Activated CD4-positive, alpha-beta T cell treated with anti-CD3 and anti-CD28 coated beads, Interleukin-2, amount 10 ng/mL, durations not matched to agents 7 days and 5 days (primary cell): ENCODE measurements at places on chromosomes 3 and 15. TPM values are rescaled to one million over a fixed set of nuclear protein-coding genes. Genes with fewer than 3 reads are reported as not detected.

The GPR87 gene
- 0.40 TPM for total RNA-seq

DNA sequence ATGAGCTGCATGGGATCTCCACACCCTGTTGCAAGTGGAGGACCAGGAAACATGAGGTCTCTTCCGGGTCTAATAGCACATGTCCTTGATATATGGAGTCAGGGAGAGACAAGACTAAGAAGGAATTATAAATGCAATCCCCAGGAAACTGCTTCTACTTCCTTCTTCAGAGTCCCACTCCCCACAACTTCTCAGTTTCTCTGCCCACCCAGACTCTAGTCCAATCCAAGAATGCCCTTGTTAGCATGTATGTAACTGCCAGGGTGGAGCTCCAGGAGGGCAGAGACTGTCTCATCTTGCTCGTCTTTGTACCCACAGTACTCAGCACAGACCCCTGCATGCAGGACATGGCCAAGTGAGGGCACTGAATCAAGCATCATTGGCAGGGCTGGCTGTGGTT is 8.3 kb downstream of the DAPK2 start:
- no peaks in the 10 kb centered on the region for H3K4me1 ChIP-seq
- H3K27ac ChIP-seq = no peak overlapping the region
- H3K4me3 ChIP-seq = no peak overlapping the region

GRCh38 chr15:40407330-40407990 is 1.9 kb downstream of the IVD start:
- H3K36me3 ChIP-seq = peaks cover 23% of the 10 kb centered on the region
- no peaks in the 10 kb centered on the region for H3K27me3 ChIP-seq
- H3K27ac ChIP-seq = peak overlapping the region; percentile 65
- peaks cover 55% of the 10 kb centered on the region for H3K4me1 ChIP-seq

- peaks cover 32% of the 10 kb centered on the region for H3K4me1 ChIP-seq
- DNase-seq = no peak
- H3K27ac ChIP-seq = peak overlapping the region; percentile 100
- peak overlapping the region; percentile 97 for H3K4me3 ChIP-seq
- no peaks in the 10 kb centered on the region for H3K36me3 ChIP-seq
- H3K27me3 ChIP-seq = no peaks in the 10 kb centered on the region
Observed at GRCh38 chr15:45586601-45587094, 531 bp upstream of the BLOC1S6 start.
